NCI-H2081 treated with DMSO at 0.1 percent for 48 hours (cell line): ENCODE measurements at places on chromosomes 12 and 14.

- no peak for DNase-seq
These were observed 65.7 kb downstream of the MVK start for GRCh38 chr12:109639151-109639872.

GRCh38 chr14:61499991-61500390 lies 178.6 kb downstream of the PRKCH start:
- no peak for DNase-seq

GRCh38 chr14:78834766-78835451 lies 664.7 kb downstream of the NRXN3 start:
- DNase-seq = no peak

- no peak for DNase-seq
These were observed 152.2 kb upstream of the RASSF8 start for GRCh38 chr12:25806271-25806670.

DNA sequence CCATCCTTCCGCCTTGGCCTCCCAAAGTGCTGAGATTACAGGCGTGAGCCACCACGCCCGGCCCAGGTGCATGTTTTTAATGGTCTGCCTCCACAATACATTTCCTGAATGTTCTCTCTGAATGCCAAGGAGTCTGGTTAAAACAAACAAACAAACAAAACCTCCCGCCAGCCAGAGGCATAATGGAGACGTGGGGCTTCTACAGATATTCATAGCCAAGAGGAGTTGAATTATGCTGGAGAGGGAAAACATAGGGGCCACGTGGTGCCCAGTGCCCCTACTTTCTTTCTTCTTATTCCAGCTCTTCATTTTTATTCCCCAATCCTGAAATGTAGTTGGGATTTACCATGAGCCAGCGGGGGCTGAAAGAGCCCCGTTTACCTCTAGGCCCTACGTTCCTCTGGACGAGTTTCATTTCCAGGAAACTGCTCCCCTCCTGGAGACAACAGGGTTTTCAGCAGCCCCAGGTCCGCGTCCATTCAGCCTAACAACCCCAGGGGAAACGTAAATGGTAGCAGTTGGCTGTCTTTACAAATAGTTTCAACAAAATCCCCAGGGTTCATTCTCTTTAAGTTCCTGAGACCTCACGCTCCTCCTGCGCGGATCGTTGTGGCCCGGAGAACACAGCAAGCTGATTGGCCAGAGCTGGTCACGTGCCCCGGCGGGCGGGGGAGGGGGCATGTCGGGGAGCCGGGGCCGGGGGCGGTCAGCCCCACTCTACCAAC lies 108.5 kb upstream of the ESRRB start:
- DNase-seq = no peak

- DNase-seq = no peak
These were observed 1236.5 kb downstream of the SLC16A7 start for GRCh38 chr12:60832290-60832689.

- DNase-seq = no peak
These were observed 26.4 kb downstream of the LTBP2 start for GRCh38 chr14:74585406-74586335.

DNA sequence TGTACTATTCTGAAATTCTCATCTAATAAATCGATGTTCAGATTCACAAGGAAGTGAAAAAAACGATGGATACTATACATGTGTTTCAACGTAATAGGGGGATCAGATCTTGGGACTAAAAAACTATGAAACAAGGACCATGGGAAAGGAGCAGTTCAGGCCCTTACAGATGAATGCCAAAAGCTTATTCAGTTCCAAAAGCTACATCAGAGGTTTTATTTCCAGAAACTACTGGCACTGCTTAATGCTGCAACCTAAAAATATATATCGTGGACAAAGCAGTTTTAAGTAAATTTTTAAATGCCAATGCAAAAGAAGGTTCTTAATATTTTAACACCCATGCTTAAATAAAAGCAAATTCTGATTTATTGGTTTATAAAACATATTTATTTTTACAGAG lies 38.5 kb downstream of the LRIG3 start:
- DNase-seq = no peak

DNA sequence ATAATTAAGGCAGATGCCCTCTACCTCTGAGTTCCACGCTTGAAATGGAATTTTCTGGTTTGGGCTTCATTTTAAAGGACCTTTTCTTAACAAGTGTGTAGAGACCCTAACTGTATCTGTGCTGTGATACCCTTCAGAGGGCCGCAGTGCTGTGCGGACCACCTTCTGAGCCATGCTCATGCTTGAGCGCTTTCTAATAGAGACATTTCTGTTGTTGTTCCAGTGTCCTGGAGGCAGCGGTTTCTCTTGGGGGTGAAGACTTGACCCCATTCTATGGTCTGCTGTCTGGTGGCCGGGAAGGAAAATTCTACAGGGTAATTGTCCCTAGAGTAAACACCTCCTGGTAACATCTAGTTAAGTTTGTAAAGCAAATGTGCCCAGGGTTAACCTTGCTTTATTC lies 46.7 kb upstream of the BCL7A start:
- DNase-seq = no peak

- no peak for DNase-seq
These were observed 629.3 kb downstream of the DIO2 start for GRCh38 chr14:79581912-79582576.

DNA sequence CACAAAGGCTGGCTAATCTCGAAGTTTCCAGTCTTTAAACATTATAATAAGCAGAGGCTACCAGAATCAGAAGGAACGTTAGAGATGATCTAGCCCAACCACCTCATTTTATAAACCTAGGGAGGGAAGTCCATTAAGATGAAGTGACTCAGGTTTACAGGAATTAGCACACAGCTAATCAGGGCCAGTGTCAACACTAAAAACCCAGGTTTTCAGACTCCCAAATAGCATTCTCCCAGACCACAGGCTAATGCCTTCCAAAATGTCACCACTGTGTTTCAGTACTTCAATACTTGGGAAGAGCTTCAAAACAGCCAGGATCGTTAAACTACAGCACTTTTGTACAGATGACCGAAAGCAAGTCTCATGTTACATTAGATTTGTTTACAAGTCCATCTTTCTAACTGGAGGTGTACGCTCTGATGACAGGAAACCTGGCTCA lies 89.2 kb downstream of the FOXN3 start:
- DNase-seq = no peak

DNA sequence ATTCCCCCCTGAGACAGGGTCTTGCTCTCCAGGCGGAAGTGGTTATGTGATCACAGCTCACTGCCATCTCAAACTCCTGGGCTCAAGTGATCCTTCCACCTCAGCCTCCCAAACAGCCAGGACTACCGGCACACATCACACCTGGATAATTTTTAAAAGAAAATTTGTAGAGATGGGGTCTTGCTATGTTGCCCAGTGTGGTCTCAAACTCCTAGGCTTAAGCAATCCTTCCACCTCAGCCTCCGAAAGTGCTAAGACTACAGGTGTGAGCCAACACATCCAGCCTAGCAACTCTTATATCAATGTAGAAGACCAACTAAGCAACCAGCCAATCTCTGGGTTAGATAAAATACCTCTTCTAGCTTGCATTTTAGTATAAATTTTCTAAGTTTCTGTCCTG lies 297.2 kb downstream of the MED13L start:
- no peak for DNase-seq

DNA sequence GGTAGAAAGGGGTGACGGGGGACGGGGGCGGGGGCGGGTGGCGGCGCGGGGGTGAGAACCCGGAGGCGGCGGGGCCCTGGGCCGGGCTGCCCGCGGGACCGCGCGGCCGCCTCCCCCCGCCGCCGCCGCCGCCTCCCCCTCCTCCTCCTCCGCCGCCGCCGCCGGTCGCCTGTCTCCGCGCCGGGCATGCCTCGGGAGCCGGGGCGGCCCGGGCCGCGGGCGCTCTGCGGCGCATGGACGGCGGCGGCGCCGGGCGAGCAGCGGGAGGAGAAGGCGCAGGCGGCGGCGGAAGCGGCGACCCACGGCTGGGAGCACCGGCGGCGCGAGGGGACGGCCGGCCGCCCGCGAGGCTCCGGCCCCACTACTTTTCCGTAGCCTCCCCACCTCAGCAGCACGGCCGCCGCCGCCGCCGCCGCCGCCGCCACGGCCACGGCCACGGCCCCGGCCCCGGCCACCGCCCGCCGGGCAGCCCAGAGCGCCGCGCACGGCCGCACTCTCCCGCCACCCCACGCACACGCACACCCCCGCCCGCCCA lies at the start of gene NPAS3:
Gene NPAS3, plus strand, starts transcription at position 161 of the 535 bp plus-strand sequence.
- DNase-seq = no peak

GRCh38 chr14:72023128-72024042 lies 91.2 kb downstream of the RGS6 start:
- DNase-seq = no peak

DNA sequence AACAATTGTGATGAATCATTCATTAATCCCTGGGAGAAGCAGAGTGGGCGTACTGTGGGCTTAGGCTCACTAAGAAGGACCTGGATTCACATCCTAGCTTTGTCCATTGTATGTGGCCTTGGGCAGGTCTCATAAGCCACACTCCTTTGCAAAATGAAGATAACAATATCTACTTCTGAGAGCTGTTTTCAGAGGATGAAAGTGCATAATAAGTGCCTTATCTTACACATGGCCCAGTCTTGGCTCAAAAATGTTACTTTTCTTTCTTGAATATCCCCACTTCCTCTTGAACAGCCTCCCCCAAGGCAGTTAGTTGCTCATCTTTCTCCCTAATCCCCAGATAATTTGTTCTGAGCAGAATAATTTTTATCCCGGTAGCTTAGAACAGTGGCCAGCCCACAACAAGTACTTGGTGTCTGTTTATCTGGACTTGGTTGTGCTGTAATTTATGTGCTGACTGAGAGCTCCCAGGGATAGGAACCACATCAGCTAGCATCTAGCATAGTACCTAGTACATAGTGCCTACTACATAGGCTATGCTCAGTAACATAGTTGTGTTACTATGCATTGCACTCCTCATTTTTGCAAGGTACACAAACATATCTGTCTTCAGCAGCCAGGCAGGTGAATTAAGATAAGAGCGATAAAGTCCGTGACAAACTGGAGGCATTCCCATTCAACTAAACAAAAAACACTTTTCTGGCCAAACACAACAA lies 61.7 kb upstream of the NUDT4 start:
- no peak for DNase-seq

- DNase-seq = no peak
These were observed 303.9 kb upstream of the LRFN5 start for GRCh38 chr14:41302776-41303175.

DNA sequence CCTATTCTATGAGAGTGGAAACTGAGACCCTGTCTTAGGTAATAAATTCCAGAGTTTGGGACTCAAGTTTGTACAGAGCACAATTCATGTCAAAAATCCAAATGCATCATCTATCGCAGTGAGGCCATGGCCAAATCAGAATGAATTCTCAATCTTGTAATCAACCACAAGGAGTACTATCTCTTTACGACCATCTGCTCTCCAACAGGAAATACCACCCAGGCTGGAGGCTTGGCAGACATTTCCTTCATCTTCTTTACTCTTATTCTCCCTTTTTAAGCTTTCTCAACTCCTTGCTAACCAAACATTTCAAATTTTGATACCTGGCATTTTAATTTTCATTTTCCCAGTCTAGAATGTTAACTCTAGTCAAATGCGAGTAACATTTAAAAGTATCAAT lies 32.7 kb upstream of the RNU6-7 start:
- no peak for DNase-seq

DNA sequence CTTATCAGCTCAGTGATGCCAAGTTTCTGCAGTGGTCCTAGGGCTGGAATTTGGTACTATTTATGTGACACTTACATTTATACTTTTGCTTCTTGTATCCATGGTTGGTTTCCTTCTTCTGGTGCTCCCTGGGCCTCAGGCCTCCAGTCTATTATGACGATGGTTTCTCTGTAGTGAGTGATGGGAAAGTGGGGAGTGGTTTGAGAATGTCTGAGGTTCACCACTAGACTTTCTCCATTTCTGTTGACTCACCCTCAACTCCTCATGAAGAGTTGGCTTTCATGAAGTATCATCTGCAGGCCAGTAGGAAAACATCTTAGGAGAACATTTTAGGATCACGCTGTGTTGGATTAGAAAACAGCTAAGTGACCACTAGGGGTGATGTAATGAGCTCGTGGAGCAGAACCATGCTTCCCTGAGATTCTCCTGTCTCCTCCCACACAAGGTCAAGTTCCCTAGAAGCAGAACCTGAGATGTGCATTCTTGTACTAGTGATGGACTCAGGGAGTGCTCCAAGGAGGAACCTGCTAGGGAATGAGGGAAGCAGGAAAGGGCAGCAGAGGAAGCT lies 32.1 kb downstream of the RPH3A start:
- no peak for DNase-seq

- no peak for DNase-seq
These were observed 40.8 kb downstream of the GPR65 start for GRCh38 chr14:88045705-88046104.

DNA sequence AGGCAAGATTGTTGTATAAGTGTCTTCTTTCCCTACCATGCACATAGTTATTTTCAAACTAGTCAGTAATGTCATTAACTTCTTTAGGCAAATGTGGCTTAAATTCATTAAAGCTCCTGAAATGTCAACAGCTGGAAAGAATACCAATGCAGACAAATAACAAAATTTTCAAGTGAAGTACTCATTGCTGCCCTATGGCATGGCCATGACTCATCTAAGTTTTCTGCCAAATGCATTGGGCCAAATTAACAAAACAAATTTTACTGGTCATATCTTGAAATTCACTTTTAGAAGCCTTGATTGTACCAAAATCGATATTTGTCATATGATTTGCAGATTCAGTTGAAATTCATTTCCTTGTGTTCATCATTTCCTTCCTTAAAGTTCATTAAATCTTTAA lies 915.9 kb downstream of the SLC6A15 start:
- DNase-seq = no peak

DNA sequence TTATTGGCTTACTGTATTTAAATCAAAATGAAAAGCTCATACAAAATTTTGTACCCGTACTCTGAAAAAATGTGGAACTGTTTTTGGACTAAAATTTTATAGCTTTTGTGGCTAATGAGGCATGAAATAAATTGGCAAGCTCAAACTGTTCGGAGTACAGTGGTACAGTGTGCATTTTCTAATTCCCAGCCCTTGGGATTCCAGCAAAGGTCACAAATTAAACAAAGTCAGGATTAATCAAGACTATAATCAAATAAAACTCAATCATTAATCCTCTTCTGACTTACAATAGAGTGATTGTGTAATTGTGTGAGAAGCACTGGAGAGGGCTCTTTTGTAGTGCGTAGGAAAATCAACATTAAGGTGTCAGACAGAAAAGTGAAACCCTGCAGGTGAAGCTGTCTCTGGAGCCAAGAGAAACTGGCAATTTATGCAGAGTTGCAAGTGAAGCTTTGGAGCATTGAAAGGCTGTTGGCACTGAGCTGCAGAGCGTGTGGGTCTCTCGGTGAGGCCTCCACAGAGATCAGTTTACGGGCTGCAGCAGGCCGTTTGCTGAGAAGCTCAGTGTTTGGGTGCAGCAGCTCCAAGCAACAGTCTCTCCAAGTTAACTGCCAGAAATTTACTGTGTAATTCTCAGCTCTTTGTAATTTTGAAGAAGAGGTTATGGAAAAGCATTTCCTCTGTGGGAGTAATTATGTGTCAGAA lies 275.9 kb downstream of the FBXL14 start:
- DNase-seq = peak; percentile 96
